ENCODE measurements at places on chromosomes 2 and 18. TPM values are rescaled to one million over a fixed set of nuclear protein-coding genes. Genes with fewer than 3 reads are reported as not detected.

Gene FKBP7
- 3.1 TPM for total RNA-seq

Gene COLEC12
- 0.04 TPM for total RNA-seq

Gene COL3A1
- total RNA-seq = 0.07 TPM

Gene REG1B
- not detected for total RNA-seq

- no peak for DNase-seq
These were observed 233.8 kb downstream of the LDLRAD4 start for GRCh38 chr18:13452388-13452811.

- DNase-seq = no peak
These were observed 59.0 kb upstream of the SPRED2 start for GRCh38 chr2:65491381-65491905.
